ENCODE measurements at places on chromosomes 1 and 21.

DNA sequence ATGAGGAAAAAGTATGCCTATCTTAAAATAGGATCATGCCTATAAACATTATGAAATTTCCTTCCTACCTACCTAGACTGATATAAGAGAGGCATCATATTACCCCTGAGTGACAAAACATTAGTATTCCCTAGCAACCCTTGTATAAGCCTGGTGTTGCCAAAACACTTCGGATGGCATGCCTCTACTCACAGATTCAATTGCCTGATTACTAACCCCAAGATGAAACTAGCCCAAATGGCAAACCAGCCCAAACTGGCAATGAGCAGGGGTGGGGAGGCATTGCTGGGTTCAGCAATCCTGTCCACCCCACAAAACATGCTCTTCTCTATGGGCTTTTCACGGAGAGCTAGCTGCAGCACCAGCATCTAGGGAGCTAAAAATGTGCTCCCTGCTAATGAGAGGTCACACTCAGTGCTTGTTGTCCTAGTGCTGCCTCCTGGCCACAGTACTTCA lies 13.9 kb downstream of the PALMD start:
- no peak for DNase-seq

DNA sequence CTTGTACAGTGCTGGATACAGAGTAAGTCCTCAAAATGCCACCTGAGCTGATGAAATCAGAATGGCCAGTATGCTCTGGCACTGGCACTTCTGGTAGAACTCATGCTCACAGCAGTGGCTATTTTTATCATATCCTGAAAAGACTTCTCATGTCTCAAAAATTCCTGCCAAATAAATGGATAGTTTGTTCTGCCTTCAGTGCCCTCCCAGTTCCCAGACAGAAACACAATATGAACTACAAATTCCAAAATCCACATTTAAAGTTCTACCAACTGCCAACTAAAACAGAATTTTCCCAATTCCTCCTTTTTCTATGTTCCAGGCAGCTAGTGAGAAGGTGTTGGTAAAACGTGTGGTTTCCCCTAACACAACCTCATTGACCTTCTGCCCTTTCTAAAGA lies 51.4 kb upstream of the RGS1 start:
- DNase-seq = no peak

DNA sequence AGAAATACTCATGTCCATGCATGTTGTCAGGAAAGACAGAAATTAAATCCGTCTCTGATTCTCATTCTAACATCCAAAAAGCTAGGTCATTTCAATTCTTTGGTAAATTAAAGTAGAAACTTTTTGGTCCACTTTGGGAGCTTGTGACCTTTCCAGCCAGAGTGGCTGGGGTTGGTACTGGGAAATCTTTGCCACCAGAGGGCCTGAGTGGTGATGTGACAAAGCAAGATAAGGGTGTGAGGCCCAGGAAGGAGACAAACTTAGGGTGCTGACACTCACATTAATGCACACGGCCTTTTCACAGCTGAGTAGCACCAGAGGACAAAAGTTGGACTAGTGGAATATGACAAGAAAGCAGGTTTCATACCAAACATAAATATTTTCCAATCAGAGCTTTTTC lies 144.3 kb downstream of the DNM3 start:
- no peak for DNase-seq

DNA sequence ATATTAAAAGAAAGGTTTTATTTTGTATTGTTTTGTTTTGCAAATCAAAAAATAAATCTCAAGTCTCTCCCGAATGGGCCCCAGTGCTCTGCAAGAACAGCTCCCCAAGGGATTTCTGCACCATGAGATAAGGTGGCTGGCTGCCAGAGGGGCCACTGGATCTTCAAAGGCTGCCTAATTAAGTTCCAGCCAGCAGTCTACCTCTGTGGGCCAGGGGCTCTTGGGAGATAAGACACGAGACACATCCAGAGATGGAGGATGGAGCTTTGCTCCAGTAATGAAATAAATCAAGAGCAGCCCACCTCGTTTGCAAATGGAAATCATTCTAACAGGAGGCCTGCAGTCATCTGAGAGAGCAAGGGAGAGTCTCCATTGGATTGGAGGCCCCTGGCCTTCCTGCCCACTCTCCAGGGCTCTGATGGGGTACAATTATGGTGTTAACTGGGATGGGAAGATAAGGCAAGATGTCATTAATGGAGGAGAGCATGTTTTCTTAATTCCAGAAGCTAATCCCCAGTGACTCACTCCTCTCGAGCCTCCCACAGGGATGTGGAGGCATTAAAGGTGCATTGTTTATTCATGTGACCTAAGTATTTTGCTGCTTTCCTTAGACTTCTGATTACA lies 155.2 kb upstream of the KAZN start:
- no peak for DNase-seq

DNA sequence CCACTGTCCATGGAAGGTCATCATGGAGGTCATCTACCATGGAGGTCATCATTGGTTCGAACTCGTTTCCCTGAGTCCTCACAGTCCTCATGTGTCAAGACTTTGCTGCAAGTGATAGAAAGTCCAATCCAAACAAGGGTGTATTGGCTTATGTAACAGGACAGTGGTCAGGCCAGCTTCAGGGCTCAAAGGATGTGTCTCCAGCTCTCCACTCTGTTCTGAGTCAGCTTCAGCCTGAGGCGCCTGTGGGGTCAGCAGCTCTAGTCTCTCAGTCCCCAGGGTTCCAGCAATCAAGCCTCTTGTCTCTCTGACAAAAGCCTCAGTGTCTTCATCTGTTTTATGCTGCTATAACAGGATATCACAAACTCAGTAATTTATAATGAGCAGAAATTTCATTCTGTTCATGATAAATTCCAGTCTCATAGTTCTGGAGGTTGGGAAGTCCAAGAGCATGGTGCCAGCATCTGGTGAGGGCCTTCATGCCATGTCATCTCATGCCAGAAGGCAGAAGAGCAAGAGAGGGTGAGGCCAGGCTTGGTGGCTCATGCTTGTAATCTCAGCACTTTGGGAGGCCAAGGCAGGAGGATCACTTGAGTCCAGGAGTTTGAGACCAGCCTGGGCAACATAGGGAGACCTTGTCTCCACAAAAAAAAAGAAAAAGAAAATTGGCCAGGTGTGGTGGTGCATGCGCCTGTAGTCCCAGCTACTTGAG lies 19.5 kb downstream of the A3GALT2 start:
- no peak for DNase-seq

DNA sequence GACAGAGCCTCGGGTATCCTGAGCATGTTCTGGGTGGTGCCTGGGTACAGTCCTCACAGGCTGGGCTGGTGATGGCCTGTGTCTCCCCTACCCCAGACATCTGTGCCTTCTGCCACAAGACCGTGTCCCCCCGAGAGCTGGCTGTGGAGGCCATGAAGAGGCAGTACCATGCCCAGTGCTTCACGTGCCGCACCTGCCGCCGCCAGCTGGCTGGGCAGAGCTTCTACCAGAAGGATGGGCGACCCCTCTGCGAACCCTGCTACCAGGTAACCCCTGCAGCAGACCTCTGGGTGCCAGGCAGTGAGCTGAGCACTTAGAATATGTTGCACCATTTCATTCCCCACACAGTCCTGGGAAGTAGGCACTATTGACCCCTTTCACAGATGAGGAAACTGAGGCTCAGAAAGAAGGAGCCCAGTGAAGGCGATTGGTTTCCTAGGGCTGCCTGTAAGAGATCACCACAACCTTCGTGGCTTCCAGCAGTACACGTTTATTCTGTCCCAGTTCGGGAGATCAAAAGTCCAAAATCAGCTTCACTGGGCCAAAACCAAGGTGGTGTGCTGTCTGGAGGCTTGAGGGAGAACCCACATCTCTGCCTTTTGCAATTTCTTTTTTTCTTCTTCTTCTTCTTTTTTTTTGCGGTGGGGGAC lies 11.8 kb downstream of the FBLIM1 start:
- DNase-seq = no peak

GRCh38 chr1:4655674-4656532 lies 1.5 kb downstream of the AJAP1 start:
- DNase-seq = no peak

DNA sequence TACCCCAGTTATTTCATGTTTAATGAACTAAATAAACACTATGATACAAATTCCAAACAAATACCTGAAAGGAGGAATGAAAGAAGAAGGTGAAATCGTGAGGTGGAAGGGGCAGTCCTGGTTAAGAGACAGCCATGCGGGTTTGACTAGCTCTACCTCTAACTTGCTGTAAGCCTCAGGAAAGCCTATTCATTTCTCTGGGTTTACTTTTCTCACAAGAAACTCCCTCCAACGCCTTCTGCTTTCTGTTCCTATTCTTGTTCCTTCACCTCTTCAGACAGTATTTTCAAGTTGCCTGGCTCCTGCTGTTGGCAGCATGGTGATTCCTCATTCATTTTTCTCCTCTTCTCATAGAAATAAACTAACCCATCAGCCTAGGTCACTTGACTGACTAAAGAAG lies 92.4 kb downstream of the NTPCR start:
- no peak for DNase-seq

DNA sequence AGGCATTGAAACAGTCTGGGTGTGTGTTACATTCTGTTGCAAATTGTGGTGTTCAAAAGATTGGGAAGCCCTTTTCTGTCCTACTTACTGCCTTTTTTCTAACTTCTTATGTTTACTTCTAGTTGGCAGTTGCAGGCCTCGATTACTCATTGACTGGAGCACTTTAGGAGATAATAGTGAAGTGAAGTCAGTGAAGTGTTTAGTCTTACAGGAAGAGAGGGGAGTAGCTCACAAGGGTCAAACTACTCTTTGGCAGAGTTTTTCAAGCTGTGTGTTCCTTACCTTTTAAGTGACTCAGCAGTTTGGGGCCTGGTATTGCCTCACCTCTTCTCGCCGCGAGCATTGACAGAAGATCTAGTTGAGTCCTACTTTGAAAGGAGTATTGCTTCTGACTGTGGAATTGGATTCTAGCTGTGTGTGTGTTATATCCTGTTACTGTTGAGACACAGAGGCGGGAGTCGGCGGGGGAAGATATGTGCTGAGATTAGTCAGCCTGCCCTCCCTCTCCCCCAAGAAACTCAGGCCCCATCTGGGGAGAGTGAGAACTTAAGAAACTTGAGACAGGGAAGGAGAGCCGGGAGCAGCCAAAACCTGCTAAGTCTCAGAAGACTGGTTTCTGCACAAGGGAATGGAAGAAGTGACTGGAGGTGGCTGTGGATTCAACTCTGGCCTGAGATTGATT lies 19.3 kb downstream of the AHCYL1 start:
- peak; percentile 24 for DNase-seq

- no peak for DNase-seq
Observed at GRCh38 chr1:55143684-55144083, 71.5 kb downstream of the USP24 start.

DNA sequence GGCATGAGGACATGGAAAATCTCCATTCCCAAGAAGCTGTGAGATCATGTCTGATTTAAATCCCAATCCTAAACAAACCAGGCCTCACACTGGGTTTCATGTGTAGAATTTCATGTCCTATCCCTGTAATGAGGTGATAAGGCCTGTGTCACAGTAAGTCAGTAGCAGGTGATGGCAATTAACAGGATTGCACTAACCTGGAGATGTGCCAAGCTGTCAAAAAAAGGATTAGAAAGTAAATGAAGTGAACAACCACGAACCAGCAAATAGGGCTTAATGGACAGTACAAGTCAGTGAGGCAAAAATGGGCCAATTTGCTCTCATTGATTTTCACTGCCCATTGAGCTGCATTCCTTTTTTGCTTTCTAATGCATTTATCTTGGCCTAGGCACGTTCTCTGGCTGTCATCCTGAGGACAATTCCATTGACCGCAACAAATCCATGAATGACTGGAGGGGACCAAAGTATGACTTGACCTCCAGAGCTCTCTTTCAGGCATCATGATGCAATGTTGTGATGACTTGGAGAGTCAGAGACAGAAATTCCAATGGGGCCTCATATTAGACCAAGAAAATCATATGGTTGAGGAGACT lies 673.6 kb upstream of the ADGRL2 start:
- DNase-seq = no peak

DNA sequence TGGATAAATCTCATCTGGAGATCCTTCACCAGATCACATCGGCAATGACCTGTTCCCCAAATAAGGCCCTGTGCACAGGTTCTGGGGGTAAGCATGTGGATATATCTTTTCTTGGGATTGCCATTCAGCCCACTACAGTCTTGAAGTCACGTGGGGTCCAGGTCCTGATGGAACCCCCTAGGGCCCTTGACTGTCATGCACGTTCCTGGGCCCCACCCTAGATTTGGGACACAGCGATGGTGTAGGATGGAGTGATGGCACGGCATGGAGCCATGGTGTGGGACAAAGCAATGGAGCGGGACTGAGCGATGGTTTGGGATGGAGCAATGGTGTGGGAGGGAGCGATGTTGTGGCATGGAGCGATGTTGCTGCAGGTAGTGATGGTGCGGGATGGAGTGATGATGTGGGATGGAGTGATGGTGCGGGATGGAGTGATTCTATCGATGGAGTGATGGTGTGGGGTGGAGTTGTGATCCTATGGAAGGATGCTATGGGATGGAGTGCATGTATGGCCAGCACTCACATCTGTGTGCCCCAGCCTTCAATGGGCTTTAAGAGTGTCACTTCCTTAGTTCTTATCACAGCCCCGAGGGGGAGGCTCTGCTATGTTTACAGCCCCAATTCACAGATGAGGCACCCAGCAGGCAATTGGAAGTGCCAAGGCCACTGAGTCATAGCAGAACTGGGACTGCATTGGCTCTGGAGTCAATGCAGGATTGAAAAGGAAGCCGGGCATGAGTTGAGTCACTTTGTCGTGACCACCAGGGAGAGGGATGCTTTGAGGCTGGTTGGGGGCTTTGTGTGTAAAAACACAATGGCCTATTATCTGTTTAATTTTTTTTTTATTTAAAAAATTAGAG lies 97.0 kb upstream of the C1orf174 start:
- DNase-seq = no peak

GRCh38 chr1:21572735-21573277 lies 63.6 kb downstream of the ALPL start:
- DNase-seq = no peak

GRCh38 chr1:233281711-233282581 lies 13.6 kb downstream of the PCNX2 start:
- DNase-seq = no peak

DNA sequence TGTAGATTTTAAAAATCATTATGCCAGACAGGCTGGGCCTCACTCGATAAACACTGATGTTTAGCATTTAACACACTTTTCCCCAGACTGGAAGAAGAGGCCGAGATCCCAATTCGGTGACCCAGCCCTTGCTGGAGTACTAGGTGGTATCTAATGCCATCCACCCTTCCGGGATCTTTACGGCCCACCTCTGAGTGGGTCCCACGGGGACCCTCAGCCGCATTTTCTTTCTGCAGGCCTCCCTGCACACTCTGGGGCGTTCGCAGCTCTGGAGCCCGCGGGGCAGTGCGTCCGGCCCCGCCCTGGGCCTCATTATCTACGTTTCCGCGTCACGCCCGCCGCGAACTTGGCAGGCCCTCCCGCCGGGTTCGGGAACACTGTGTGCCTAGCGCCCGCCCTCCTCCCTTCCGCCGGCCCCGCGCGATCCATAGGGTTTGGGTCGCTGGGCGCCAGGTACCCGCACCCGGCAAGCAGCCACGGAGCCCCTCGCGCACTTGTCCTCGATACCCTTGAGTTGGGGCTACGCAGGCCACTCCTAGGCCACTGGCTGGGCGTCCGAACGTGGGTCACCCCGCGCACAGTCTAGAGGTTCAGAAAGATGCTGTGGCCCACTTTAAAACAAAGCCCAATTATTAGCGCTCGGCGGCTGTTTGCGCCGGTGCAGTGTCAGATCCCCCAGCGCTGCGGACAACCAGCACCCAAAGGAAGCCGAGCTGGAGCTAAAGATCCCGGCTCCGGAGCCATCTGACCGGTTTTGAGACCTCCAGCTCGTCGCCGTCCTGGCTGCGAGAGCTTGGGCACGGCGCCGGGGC lies 950 bp upstream of the EVA1C start:
- DNase-seq = no peak

GRCh38 chr1:81654147-81654546 lies 146.6 kb upstream of the ADGRL2 start:
- no peak for DNase-seq

GRCh38 chr1:31725777-31726535 lies 22.1 kb upstream of the COL16A1 start:
- no peak for DNase-seq

Data from CMK (cell line).